ENCODE measurements at places on chromosomes 13 and 19.

DNA sequence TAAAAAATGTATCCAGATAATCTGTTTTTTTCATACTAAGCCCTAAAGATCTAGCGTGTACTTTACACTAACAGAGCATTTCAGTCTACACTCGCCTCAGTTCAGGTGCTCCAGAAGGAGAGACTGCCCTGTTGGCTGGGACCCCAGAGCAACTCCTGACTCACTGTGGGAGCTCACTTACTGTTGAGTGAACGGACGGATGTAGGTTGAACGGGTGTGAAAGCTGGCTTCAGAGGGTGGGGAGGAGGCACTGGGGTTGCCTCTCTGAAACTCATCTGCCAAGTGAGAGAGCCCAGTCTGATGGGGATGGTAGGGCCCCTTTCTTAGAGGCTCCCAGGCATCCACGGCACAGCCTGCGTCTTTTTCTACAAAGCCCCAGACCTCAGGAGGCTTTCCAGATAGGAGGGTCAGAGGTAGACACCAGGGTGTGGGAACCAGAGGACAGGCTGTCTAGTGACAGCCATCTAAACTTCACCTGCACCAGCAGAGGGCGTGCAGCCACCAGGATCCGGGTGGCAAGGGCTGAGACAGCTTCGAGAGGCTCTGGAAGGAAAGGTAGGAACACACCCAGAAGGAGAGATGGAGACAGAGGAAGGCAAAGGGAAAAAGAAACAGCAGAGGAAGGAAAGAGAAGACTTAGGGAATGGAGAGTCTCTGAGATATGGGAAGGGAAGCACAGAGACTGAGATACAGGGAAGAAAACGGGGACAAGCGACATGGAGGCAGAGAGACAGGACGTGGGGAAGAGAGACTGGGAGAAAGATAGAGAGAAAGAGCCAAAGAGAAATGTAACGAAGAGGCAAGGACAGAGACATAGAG, 3.7 kb downstream of the KASH5 start:
- peak; percentile 90 for DNase-seq

- no peak for DNase-seq
Measured at GRCh38 chr13:93265800-93266199, 39.2 kb downstream of the GPC6 start.

- peak; percentile 6 for DNase-seq
Measured at GRCh38 chr13:89227356-89227755, 1556.2 kb downstream of the SLITRK5 start.

GRCh38 chr13:100842136-100842535, 167.5 kb upstream of the TMTC4 start:
- no peak for DNase-seq

DNA sequence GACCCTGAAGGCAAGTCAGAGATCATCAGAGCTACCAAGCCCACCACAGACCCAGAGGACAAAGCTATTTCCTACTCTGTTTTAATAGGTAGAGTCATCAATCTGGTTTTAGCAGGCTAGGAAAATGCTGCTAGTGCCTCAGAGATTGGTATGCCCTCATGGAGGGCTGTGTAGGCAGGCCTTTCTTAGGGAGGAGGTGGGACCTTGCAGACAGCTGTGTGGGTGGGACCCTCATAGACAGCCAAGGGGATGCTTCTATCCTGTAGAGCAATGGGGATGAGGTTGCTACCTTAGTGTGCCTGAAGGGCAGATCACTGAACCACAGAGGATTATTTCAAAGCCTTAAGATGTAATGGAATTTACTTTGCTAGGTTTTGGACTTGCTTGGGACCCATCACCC, 534.9 kb upstream of the KLF12 start:
- no peak for DNase-seq

All from HTR-8/SVneo (cell line).